ENCODE measurements at places on chromosomes 5 and 9.

- DNase-seq: no peak
These were observed 4.8 kb downstream of the DYNC2I2 start for GRCh38 chr9:128651798-128652197.

- DNase-seq: no peak
These were observed 153.3 kb downstream of the AUH start for GRCh38 chr9:91208419-91208745.

- DNase-seq: no peak
These were observed 88.0 kb downstream of the ARL15 start for GRCh38 chr5:54222336-54222735.

DNA sequence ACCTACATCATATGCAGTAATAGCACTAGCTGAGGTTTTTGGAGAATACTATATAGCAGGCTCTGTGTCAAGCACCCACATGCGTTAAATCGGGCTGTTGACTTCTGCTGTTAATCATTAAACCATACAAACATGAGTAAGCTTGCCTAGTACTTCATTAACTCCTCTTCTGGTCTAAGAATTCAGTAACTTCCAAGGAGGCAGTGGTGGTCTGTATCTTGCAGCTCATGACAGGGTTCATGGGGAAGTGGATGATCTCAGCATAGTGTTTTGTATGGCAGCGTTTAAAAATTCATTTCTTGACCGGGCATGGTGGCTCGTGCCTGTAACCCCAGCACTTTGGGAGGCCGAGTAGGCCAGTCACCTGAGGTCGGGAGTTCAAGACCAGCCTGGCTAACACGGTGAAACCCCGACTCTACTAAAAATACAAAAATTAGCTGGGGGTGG is at the start of gene HAVCR1:
HAVCR1 (minus strand) TSS at position 24 of the 447 bp plus-strand sequence. CDS start 1,173 bp downstream, outside the sequence.
- DNase-seq: no peak

- DNase-seq: no peak
These were observed 117.5 kb upstream of the OR13F1 start for GRCh38 chr9:104386425-104387069.

- DNase-seq: no peak
These were observed 114.9 kb upstream of the TRIM32 start for GRCh38 chr9:116572095-116572748.

DNA sequence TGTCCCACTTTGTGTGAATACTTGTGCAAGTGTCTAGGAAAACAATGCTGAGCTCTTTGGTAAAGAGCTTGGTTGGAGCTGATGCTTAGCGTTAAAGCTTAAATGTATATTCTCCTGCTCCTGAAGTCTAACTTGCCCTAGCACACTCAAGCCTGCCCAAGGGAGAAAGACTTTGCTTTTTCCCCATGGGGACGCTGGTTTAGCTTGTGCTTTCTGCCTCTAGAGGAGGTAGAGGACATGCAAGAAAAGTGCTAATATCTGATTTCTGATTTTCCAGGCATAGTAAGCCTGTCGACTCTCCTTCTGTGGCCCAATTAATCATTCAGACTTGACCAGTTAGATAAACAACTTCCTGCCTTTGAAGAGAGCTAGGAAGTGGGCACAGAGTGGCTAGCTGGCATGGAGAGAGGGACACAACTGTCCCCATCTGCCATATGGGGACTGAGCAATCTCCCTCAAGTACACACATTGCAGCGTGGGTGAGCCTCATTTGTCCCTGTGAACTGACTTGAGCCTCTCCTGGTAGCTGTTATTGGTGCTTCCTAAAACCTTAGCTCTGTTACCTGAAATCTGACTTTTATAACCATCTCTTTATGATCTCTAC is 348.4 kb downstream of the BRINP1 start:
- no peak for DNase-seq

- DNase-seq: no peak
These were observed at the start of gene KCNMB1 for GRCh38 chr5:170388818-170389549. TSS of gene KCNMB1 (minus strand) at chr5:170389367. CDS start at chr5:170385447, 3,920 bp downstream.

DNA sequence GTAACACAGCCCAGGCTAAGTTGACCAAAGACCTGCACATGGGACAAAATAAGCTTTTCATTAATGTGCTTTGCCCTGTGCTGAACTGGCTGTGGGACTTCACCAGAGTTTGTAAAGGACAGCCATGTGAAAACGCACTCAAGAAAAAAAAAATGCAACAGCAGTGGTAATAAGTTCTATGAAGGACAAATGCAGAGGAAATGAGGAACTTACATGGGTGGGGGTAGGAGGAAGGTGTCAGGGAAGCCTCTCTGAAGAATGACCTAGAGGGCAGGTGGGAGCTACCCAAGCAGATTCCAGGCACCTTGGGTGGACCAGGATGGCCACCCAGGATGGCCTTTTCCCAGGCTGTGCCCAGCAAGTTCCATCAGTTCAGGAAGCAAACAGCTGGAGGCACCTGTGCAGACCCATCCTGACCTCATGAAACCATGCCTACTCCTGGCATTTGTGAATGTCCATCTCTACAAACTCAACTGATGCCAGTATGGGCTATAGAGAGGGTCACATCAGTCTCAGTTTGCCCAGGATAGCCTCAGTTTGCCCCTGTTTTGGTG is 6.7 kb upstream of the PHF2 start:
- no peak for DNase-seq

DNA sequence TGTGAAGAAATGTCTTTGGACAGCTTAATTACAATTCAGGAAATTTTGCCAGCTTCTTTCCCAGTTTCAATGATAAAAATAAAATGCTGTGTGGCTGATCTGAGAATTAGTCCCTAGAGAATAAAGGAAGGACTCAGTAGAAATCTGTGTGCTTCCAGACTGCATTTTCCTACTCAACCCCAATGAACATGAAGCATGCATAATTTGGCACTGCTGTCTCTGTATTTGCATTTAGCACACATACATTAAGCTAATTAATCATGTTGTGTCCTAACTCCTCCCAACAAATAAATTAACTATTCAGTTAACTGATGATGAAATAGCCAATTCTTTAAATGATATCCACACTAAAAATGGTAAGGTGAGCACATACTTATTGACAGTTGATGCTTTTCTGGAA is 380.0 kb upstream of the RORB start:
- DNase-seq: no peak

- DNase-seq: no peak
These were observed 61.8 kb downstream of the FBXO38 start for GRCh38 chr5:148445578-148445977.

DNA sequence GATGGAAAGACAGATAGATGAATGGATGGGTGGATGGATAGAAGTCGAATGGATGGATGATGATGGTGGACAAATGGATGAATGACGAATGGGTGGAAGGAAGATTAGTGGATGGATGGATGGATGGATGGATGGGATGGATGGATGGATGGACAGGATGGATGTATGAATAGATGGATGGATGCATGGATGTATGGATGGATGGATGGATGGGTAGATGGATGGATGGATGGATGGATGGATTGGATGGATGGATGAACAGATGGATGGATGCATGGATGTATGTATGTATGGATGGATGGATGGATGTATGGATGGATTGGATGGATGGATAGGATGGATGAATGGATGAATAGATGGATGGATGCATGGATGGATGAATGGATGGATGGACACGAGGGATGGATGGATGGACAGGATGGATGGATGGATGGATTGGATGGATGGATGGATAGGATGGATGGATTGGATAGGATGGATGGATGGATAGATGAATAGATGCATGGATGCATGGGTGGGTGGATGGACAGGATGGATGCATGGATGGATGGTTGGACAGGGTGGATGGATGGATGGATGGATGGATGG is 52.4 kb downstream of the DUSP1 start:
- no peak for DNase-seq
